CD8-positive, alpha-beta memory T cell (primary cell): ENCODE measurements at places on chromosomes 13 and 19.

DNA sequence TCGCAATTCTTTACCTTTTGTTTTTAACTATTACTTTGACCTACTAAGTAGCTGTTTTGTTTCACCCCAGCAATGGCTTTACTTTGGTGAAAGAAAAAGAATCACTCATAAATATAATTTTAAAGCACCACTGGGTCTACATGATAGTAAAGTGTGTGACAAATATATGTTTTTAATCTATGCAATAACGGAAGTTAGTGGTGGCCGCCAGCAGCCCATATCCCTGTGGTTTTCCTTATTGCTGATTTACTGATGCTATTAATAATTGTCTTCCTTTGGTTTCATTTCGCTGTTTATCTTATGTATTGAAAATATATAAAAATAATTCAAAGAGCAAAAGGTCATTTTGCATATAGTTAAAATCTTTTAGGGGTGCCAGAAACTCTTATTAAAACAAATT is 491.3 kb downstream of the DIAPH3 start:
- H3K27ac ChIP-seq = no peak overlapping the region
- no peaks in the 10 kb centered on the region for H3K36me3 ChIP-seq
- H3K27me3 ChIP-seq = no peaks in the 10 kb centered on the region
- no peak for DNase-seq
- H3K4me3 ChIP-seq = no peak overlapping the region

- no peaks in the 10 kb centered on the region for H3K4me1 ChIP-seq
- no peak overlapping the region for H3K4me3 ChIP-seq
- no peak overlapping the region for H3K27ac ChIP-seq
- H3K36me3 ChIP-seq = no peaks in the 10 kb centered on the region
- no peak for DNase-seq
Observed at GRCh38 chr13:53073711-53074110, 45.1 kb downstream of the OLFM4 start.

DNA sequence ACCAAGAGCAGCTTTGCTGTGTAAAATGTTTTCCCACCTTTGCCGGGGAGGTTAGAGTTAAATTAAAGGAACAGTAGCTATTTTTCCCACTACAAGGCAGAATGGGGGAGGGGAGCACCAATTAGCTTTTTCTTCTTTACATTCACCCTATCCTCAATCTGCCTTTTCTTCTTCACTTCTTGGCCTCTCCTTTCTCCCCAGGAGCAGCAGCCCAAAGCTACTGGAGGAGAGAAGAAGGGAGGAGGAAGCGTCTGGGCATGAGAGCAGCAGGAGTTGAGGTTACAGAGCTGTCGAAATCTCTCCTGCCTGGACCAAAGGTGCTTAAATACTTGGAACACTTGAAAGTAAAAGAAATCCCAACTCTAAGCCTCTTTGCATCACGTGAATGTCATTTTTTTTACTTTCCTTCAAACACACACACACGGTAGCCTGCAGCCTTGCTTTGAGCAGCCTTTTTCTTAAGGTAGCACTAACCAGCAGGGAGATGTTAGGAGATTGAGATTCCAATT is 39.0 kb upstream of the WASF3 start:
- H3K27ac ChIP-seq = no peak overlapping the region
- H3K4me3 ChIP-seq = no peak overlapping the region
- no peaks in the 10 kb centered on the region for H3K4me1 ChIP-seq

GRCh38 chr13:82036602-82037001 is 1695.7 kb upstream of the SPRY2 start:
- no peak overlapping the region for H3K27ac ChIP-seq
- DNase-seq = no peak
- H3K36me3 ChIP-seq = no peaks in the 10 kb centered on the region
- H3K27me3 ChIP-seq = no peaks in the 10 kb centered on the region
- H3K4me3 ChIP-seq = no peak overlapping the region

DNA sequence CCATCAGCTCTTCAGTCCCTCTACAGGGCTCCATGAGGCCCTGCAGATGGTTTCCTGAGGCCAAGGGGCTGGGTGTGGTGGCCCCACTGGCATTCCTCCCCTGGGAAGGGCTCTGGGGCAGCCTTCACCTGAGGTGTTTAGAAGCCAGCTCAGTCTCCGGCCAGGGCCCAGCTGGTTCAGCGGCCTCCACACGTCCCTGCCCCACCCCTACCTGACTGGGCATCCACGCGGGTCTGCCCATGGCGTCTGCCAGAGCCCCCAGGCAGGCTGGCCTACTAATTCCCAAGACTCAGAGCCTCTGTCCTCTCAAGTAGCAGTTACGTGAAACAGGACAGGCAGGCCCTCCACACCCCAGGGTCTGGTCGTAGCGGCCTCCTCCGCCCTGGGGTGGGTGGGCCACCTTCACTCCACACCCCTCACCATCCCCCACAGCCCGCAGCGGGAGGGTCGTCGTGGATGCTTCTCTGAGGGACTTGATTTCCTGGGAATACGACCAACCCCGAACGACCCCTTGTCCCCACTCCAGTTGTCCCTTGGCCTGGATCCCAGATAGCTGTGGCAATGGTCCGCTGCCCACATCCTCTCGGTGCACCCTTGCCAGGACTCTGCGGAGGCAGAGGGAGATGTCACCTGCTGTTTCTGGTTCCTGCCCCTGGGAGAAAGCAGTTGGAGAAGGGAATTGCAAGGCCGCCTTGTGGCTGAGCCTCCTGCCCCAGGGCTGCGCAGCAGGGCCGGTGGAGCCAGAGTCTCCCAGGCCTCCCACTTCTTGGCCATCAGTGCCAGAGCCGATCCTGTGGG is 24.3 kb downstream of the CAPN12 start:
- H3K36me3 ChIP-seq = no peaks in the 10 kb centered on the region
- no peak overlapping the region for H3K4me3 ChIP-seq
- no peak overlapping the region for H3K27ac ChIP-seq
- H3K27me3 ChIP-seq = no peaks in the 10 kb centered on the region

- no peak for DNase-seq
- H3K27ac ChIP-seq = no peak overlapping the region
- H3K27me3 ChIP-seq = no peaks in the 10 kb centered on the region
- H3K4me3 ChIP-seq = no peak overlapping the region
- H3K36me3 ChIP-seq = no peaks in the 10 kb centered on the region
Observed at GRCh38 chr19:6216996-6217751, 62.6 kb downstream of the MLLT1 start.

DNA sequence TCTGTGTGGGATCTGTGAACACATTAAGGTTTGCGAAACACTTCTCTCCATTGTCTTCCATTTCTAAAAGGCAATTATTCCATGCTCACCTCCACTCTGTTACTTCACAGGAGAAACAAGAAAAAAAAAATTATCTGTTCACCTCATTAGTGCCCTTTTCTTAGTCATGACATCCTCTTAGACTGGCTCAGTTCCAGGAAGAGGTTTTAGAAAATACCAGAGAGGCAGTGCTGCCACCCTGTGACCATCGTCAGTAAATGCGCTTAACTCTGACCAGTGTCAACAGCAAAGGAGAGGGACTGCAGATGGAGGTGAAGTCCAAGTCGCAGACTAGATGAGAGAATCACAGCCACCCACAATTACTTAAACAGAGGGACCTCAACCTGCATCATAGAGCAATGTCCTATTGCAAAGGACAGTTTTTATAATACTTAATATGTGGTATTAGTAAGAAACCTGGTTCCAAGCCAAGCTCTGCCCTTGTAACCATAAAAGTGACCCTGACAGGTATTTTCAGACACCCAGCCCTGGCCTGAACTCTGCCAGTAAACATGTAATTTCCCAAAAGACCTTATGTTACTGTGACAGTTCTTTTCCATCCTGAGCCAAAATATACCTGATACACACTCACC is 19.4 kb downstream of the CEACAM21 start:
- peak; percentile 65 for DNase-seq
- H3K27me3 ChIP-seq = no peaks in the 10 kb centered on the region
- no peaks in the 10 kb centered on the region for H3K36me3 ChIP-seq
- H3K4me1 ChIP-seq = no peaks in the 10 kb centered on the region
- H3K27ac ChIP-seq = no peak overlapping the region

GRCh38 chr13:83992566-83993358 is 110.5 kb upstream of the SLITRK1 start:
- no peaks in the 10 kb centered on the region for H3K4me1 ChIP-seq
- no peaks in the 10 kb centered on the region for H3K36me3 ChIP-seq
- DNase-seq = no peak
- H3K27ac ChIP-seq = no peak overlapping the region
- no peaks in the 10 kb centered on the region for H3K27me3 ChIP-seq

DNA sequence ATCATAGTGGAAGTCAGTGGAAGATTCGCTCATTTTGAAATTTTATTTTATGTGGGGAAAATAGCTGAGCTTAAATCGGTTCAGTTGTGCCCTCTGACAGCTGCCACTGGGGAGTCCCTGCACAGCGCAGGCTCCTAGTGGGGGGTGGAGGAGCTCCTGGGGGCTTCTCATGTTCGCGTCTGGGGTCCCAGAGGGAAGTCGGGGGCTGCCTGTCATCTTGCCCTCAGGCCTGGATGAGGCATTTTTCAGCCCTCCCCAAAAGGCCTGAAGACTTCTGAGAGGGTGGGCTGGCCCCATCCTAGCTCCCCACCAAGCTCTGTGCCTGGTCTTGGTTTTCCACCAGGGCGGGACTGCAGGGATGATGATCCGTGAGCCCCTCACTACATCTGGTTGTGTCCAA is 82.1 kb downstream of the CHST8 start:
- no peak overlapping the region for H3K27ac ChIP-seq
- H3K4me3 ChIP-seq = no peak overlapping the region
- no peaks in the 10 kb centered on the region for H3K36me3 ChIP-seq
- no peaks in the 10 kb centered on the region for H3K27me3 ChIP-seq
- H3K4me1 ChIP-seq = no peaks in the 10 kb centered on the region

DNA sequence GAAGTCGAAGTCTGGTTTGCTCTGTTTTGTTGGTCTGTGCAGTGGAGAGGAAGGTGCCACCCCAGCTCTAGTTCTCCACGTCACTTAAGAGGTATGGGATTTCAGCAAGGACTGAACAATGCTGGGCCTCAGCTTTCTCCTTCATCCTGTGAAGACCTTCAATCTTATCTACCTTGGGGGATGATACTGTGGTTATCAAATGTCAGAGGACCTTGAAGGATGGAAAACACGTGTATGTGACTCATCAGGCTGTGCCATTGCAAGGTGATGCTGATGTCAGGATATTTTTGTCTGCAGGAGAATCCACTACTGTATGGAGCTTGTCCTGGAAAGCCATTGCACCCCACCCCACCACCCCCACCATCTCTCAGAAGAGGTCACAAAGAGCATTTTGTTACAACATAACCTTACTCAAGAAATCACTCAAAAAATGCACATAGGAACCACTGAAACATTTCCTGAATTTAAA is 81.4 kb upstream of the UQCRFS1 start:
- no peak overlapping the region for H3K4me3 ChIP-seq
- H3K27me3 ChIP-seq = no peaks in the 10 kb centered on the region
- H3K36me3 ChIP-seq = no peaks in the 10 kb centered on the region
- H3K27ac ChIP-seq = no peak overlapping the region
- no peaks in the 10 kb centered on the region for H3K4me1 ChIP-seq

GRCh38 chr13:95620030-95620824 is 24.3 kb downstream of the DZIP1 start:
- H3K4me3 ChIP-seq = no peak overlapping the region
- H3K4me1 ChIP-seq = no peaks in the 10 kb centered on the region
- H3K27ac ChIP-seq = no peak overlapping the region
- H3K27me3 ChIP-seq = peaks cover 4% of the 10 kb centered on the region

GRCh38 chr19:6273701-6274601 is 5.8 kb downstream of the MLLT1 start:
- no peak for DNase-seq
- peaks cover 5% of the 10 kb centered on the region for H3K36me3 ChIP-seq
- H3K27ac ChIP-seq = no peak overlapping the region

GRCh38 chr13:58329746-58330145 is 698.2 kb downstream of the PCDH17 start:
- H3K36me3 ChIP-seq = no peaks in the 10 kb centered on the region
- H3K27ac ChIP-seq = no peak overlapping the region
- H3K4me1 ChIP-seq = no peaks in the 10 kb centered on the region
- no peaks in the 10 kb centered on the region for H3K27me3 ChIP-seq
- no peak overlapping the region for H3K4me3 ChIP-seq

DNA sequence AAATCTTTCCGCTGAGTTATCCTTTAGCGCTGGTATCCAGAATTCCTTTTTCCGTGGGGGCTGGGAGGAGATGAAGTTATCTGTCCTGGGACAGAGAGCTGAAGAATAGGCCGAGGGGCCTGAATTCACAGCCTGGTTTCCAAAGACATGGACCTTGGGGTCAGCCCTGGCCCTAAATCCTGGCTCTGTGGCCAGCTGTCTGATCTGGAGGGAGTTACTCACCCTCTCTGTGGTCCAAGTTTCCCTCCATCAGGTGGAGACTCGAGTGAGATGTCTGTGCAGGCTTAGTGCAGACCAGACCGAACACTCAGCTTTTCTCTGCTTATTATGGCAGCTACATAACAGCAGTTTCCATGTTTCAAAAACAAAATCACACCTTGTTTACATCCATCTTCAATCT is 59.6 kb downstream of the CDADC1 start:
- no peak for DNase-seq
- no peak overlapping the region for H3K27ac ChIP-seq
- H3K36me3 ChIP-seq = no peaks in the 10 kb centered on the region

DNA sequence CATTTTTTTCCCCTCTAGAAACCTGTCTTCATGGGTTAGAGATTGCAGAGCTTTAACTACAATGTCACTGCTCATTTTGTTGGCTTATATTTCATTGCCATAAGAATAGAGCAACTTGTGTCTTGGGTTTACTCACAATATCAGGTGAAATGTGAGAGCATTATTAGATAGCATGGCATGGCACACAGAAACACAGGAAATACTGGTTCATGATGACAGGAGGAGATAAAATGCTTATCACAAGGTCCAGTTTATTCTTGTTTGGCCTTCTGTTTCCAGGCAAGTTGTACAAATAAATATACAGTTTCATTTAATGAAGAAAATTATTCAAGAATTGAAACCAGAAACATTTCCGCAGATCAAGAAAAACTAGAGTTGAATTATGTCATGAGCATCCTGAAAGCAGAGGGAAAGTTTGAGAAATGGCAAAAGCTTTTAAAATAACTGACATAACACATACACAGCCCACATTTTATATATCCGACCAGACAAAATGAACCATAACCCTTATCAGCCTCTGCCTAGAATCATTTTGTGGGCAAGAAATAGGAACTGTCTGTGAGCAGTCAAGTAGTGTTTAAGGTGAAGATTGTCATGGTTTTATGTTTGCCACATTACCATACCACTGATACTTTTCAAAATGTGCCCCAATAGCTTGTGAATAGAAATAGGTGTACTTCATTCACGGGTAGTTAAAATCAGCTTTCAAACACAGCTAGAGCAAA is 297.9 kb upstream of the ARGLU1 start:
- no peaks in the 10 kb centered on the region for H3K36me3 ChIP-seq
- H3K27ac ChIP-seq = no peak overlapping the region
- no peak for DNase-seq
- no peaks in the 10 kb centered on the region for H3K4me1 ChIP-seq
- H3K4me3 ChIP-seq = no peak overlapping the region

- H3K27ac ChIP-seq = no peak overlapping the region
- H3K27me3 ChIP-seq = no peaks in the 10 kb centered on the region
Observed at GRCh38 chr19:47704024-47704423, 9.2 kb upstream of the EHD2 start.

GRCh38 chr13:108728370-108728769 is 99.0 kb downstream of the MYO16 start:
- no peak overlapping the region for H3K4me3 ChIP-seq
- H3K27ac ChIP-seq = no peak overlapping the region
- no peaks in the 10 kb centered on the region for H3K36me3 ChIP-seq
- no peaks in the 10 kb centered on the region for H3K27me3 ChIP-seq
- no peaks in the 10 kb centered on the region for H3K4me1 ChIP-seq
